Cardiac muscle cell (in vitro differentiated cells and primary cell): ENCODE measurements at places on chromosomes 6 and 20.

DNA sequence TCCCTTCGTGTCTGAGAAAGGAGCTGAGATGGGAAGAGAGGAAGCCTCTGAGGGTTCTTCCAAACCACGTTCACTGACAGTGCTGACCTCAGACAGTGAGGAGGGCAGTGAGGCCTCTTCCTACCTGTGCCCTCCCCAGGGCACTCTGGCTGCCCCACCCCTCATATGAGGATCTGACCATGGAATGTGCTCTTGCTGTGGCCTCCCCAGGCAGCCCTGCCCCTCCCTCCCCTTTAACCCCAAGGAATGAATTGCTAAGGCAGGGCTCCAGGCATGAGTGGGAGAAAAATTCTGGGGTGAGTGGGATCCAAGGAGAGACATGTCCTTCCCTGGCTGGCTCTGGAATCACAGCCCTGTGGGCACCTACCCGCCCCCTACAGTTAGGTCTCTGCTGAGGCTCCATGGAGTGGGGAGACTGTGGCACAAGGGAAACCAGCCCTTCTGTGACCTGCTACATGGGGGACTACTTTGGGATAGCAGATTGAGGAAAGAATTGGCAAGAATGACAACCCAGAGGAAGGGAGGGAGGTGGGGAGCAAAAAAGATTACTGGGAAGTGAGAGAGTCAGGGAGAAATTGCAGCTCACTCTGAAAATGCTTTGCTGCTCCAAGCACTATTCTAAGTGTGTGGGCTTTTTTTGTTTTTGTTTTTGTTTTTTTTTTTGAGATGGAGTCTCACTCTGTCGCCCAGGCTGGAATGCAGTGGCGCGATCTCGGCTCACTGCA lies 29.4 kb downstream of the TNXB start:
- no peak for DNase-seq

- no peak for DNase-seq
These were observed 121.5 kb downstream of the CEBPB start for GRCh38 chr20:50312002-50312681.

DNA sequence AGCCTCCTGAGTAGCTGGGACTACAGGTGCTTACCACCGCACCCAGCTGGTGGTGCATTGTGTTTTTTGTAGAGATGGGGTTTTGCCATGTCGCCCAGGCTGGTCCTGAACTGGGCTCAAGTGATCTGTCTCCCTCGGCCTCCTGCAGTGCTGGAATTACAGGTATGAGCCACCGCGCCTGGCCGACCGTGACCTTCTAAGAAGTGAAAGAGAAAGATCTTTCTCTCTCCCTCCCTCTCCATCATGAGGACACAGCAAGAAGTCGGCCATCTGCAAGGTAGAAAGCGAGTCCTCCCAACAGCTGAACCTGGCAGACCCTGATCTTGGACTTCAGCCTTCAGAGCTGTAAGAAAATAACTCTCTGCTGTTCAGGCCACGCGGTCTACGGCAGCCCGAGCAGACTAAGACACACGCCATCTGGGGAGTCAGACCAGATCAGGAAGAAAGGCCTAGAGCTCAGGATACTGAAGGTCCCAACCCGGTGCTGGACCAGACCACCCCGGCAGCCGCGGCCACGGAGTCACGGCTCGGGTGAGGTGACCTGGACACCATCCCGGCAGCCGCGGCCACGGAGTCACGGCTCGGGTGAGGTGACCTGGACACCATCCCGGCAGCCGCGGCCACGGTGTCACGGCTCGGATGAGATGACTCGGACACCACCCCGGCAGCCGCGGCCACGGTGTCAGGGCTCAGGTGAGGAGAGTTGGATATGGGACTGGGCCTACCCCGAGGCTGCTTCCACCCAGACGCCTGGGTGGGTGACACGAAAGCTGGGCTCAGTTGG lies 9.6 kb downstream of the GMEB2 start:
- DNase-seq = no peak

DNA sequence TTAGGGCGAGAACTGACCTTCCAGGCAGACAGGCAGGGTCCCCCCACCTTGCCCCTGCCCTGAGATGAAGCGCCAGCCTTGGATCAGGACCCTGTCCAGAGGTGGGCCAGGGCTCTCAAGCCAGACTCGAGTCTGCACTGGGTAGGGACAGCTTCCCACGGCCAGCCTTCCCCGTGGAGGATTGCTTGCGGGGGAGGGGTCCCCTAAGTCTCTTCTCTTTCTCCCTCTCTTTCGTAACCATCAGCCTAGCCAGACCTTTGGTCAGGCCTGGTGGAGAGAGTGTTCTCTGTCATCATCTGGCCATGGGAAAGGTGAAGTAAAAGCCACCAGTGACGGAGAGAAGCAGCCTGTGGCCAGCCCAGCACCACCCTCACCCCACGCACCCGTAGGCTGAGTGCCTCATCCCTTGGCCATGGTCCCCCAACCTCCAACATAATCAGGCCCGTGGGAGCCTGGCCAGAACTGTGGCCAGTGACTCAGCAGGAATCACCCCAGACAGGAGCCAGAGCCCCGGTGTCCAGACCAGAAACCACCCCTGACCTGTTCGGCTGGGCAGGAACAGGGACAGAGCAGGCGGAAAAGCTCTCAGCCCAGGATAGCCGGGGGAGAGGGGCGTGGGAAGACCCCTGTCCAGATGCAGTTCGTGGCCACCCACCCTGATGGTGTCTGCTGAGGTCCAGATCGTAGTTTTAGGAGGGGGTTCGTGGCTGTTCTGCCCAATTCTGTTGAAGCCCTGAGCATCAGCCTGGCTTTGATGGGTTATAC lies 47.1 kb downstream of the SNAI1 start:
- peak; percentile 98 for DNase-seq

DNA sequence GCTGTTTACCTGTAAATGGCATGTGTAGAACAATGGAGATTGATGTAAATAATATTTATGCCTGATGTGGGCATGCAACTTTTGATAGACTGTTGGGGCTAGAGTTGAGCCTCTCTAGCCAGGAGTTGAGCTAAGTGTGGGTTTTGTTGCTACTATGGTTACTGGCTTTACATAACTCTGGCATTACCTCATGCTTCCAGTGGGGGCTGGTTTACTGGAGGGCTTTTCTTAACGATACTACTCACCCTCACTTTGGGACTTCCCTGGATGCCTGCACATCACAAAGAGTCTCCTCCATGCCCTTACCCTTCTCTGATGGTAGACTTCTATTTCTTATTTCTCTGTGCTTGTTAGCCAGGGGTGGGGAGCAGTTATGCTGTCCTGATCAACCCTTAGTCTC lies 524.6 kb upstream of the CDH4 start:
- no peak for DNase-seq
